ENCODE measurements at places on chromosomes 3 and 15.

- DNase-seq, result no peak
Observed at GRCh38 chr3:124419303-124419702, 310.9 kb upstream of the UMPS start.

DNA sequence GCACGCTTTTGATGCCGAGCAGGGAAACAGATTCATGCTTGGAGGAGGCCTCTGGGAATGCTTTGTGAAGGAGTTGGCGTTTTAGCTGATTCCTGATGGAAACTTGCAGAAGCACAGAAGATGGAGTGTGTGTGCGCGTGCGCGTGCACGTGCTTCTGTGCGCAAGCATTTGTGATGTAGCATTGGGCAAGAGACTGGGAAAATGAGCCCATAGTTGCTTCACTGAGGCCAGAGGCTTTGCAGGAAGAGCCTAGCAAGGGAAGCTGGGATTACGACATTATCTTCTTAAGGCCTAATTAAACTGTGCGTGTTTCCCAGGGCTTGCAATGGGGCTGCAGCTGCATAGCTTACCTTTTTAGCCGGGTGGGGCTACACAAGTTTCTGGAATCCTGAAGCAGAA lies 18.1 kb upstream of the AGBL1 start:
- no peak for DNase-seq

- no peak for DNase-seq
Observed at GRCh38 chr3:27577504-27577903, 93.3 kb upstream of the SLC4A7 start.

GRCh38 chr3:119367000-119367399 lies 72.8 kb downstream of the ARHGAP31 start:
- DNase-seq, result no peak

DNA sequence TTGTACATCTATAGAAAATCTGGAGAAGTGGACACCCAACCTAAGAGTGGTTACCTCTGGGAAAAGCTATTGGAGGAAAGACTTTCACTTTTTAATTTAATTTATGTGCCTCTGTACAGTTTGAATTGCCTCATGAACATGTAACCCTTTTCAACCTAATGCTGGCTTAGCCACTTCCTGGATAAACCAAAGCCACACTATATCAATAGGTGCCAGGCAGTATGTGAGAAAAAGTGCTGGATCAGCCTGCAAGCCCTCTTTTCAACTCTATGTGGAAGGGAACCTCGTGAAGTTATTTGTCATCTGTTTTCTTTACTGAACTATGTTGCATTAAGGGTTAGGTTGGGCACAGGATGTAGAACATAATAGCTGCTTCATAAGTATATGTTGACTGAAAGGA lies 9.3 kb upstream of the TOPAZ1 start:
- no peak for DNase-seq

- DNase-seq, result no peak
Observed at GRCh38 chr3:140093742-140094141, 158.8 kb downstream of the CLSTN2 start.

DNA sequence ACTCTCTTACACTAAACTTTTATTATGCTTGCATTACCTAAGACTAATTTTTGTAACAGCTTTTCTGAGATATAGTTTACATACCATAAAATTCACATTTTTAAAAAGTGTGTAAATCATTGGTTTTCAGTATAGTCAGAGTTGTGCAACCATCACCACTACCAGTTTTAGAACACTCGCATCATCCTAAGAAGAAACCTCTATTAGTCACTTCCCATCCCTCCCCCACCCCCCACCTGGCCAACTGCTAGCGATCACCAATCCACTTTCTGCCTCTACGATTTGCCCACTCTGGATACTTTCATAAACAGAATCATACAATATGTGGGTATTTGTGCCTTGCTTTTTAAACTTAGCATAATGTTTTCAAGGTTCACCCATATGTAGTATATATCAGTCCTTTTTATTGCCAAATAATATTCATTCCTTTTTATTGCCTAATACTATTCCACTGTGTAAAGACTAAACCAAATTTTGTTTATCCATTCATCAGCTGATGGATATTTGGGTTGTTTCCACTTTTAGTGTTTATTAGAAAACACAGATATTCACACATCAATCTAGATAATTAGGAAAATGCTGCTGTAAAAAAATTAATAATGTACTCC lies 23.0 kb downstream of the UBP1 start:
- DNase-seq, result no peak

DNA sequence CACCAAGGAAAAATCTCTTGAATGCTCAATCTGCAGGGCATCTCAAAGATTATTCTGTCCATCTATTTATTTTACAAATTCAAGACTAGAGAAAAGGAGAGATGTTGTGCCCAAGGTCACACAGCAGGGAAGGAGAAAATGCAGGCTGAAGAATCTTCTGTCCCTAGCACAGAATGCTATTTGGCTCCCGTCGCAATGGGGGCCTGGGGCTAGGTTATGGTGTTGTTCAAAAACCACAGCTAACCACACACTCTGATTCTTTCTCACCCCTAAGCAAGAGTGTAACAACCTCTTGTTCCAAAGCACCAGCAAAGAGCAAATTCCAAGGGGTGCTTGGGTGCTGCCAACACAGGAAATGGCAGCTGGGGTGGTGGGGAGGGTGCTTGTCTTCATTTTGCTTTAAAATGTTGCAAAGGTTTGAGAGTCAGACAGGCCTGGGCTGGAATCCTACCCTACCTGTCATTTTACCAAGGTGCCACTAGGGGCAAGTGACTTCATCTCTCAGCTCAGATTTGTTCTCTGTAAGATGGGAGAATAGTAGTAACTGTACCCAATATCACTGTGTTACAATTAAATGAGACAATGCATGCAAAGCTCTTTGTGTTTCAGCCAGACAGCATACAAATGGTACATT lies 112.5 kb downstream of the ADAMTS9 start:
- no peak for DNase-seq
